ENCODE measurements at places on chromosomes 7 and 10.

GRCh38 chr10:51109801-51110533 is 35.7 kb downstream of the PRKG1 start:
- no peak for DNase-seq

GRCh38 chr10:46310851-46311250 is 24.1 kb downstream of the ANTXRL start:
- no peak for DNase-seq

- no peak for DNase-seq
Observed at GRCh38 chr10:96370584-96371157, 11.9 kb upstream of the OPALIN start.

DNA sequence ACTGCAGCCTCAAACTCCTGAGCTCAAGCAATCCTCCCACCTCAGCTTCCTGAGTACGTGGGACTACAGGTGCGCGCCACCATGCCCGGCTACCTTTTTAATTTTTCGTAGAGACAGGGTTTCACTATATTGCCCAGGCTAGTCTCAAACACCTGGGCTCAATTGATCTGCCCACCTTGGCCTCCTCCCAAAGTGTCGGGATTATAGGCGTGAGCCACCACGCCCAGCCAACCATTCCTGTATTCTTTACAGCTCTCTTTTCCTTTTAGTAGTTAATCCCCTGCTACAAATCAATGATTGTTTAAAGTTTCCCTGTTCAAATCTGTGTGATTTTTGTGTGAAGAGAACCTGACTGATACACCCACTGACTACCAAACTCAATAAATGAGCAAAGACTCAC is 75.4 kb upstream of the SVIL start:
- no peak for DNase-seq

DNA sequence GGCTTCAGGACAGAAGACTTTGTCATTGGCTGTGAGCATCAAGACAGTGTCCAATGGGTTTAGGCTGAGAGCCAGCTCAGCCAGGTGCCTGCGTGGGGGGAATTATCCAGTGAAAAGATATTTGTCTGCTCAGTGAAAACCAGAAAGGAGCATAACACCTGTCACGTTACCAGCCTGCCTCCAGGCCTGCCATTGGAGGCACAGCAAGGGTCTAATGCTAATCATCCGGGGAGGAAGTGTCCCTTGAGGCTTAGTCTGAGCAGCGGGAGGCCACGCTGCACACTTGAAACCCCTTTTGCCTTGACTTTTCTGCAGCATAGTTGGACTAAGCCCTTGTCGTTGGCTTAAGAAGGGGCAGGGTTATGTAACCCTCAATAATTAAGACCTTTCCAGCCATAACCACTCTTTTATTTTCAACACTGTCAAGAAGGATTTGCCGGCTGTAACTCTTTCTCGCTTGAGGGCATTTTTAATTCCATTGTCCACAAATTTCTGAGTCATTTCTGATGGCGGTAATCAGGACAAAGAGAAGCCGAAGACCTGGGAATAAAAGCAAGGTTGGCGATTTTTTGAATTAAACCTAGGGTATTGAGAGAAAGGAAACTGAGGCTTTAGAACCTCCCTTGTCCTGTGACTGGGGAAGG is 639.6 kb upstream of the FOXK1 start:
- no peak for DNase-seq

DNA sequence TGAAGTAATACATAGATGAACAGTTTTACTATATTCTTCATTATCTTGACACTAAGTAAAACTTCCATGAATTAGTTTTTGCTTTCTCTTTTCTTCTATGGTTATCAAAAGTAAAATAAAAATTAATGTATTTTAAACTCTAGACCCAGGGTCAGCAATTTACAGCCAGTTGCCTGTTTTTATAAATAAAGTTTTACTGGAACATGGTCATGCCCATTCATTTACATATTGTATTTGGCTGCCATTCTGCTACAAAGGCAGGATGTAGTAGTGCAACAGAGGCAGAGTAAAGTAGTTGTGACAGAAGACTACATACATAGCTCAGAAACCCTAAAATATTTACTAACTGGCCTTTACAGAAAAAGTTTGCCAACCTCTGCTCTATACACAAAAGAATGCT is 98.8 kb downstream of the CNOT4 start:
- no peak for DNase-seq

DNA sequence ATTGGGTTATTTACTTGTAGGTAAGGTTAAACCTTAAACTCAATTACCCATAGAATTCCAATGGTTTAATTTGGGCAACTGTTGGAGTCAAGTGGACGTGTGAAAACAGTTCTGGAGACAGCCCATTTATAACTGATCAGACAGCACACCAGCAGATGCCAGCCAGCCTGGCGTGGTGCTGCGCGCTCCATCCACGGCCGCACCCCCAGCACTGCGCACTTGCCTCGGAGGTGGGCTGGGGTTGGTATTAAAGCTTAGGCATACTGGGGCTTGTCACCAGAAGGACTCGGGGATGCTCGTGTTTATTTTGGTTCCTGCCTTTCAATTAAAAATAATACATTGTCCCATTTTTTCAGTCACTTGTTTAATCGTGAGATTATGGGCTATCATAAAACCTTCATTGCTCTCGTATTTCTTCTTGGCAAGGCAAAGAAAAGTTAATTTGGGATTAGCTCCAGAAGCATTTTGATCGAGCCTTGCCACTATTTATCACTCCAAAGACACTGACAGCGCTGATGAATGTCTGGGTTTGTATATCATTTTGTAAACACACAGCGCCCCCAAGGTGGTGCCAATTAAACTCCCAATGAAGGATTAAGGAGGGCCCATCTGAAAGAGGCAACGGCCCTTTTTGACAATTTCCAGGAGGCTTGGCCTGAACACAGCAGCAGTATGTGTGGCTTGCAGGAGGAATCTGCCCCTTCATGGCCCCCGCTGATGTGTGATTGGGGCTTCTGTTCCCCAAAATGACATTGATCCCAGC is 204.5 kb upstream of the CXCL12 start:
- no peak for DNase-seq

- no peak for DNase-seq
Observed at GRCh38 chr10:44860811-44861736, 50.1 kb upstream of the TMEM72 start.

DNA sequence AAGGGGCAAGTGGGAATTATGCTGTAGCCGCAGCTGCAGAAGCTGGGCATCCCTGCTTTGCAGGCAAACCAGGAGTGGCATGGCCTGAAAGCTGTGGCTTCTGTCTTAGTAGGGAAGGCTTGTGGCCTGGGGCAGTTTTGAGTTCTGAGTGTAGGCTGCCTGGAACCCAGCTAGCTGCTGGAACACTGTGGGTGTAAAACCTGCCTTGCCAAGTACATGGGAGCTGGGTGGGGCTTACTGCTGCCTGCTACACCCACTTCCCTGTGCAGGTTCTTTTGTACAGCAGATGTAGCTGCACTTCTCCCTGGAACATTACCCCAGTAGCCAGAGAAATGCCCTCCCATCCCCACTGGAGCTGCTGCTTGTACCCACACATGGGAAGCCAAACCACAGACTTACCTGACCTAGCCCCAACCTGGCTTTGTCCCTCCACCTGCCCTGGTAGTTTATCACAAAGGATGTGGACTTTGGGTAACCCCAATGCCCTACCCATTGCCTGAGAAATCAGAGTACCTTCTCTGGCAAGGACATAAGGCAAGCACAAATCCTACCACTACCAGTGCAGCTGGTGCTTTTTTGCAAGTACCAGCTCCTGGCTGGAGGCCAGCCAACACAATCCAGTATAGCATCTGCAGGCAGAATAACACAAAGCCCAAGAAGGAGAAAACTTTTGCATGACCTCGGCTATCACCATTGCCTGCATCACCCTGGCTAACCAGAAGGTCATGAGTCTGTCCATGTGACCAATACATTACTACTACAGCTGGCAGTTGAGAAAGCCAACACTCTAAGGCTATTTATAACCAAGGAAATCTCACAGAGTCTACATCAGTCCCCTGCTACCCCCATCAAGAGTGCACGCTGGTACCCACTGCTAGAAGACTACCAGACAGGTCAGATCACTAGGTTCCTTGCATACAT is 26.5 kb upstream of the PPP1R3A start:
- DNase-seq, result no peak

GRCh38 chr7:81234896-81235295 is 316.0 kb upstream of the SEMA3C start:
- no peak for DNase-seq

DNA sequence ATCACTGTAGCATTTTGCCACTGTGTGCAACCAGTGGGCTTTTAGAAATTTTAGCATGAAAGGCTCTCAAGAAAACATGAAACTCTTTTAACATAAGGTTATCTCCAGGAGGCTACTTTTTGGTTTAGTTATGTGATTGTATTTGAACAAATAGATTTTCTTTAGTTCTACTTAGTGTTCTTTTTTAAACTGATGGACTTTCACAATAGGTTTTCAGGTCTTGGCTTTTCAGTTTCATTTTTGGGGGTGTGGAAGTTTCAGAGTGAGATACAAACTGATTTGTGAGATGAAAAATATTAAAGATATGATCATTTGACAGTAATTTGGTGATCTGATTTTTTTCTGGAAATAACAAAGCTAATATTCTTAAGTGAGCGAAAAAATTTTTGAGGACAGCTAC is 344.1 kb downstream of the PHF14 start:
- no peak for DNase-seq

DNA sequence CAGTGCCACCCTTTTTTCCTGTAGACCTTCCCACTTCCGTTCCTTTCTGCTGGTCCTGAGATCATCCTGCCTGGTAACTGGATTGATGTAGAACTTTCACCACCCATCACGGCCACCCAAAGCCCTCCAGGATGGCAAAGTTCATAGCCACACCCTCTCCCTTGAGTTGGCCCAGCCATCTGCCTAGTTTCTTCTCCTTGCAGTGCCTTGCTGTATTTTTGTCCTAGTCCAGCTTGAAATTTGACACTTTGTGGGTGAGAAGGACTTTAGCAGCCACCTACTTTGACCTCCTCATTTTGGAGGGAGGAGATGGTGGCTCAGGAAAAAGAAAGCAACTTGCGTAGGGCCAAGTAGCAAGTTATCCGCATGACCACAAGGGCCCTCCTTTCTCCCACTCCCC is 140.7 kb downstream of the BUB3 start:
- no peak for DNase-seq

DNA sequence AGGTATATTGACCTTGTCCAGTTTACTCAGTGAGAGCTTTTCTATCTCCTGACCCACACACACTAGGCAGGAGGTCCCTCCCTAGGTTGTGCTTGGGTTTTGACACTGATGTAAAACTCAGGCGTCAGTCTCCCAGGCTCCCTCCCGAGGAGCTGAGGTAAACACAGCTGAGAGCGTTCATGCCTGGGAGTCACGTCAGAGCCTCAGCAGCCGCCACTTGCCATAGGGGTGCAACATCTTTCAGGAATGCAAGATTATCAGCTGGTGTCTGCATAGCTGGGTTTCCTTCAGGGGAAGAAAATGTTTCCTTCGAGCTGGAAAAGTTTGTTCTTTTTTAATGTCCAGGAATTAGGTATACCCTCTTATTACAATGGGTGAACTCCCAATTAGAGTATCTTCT is 70.6 kb downstream of the FGFR2 start:
- no peak for DNase-seq

DNA sequence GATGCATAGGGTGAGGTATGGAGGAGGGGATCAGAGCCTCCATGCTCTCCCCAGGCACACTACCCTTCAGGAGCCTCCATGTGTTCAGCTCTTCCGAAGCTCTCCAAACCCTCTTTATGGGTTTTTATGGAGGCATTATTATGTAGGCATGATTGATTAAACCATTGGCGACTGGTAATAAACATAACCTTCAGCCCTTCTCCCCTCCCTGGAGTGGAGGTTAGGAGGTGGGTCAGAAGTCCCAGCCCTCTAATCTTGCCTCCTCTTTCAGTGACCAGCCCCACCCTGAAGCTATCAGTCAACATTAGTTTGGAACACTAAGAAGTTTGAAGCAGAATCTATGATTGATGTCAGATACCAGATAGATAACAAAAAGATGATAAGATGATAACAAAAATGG is 23.3 kb downstream of the CAPZA2 start:
- no peak for DNase-seq

GRCh38 chr10:102626026-102626685 is 18.1 kb upstream of the TRIM8 start:
- DNase-seq, result no peak

- DNase-seq, result no peak
Observed at GRCh38 chr10:68176797-68177196, 55.1 kb downstream of the ATOH7 start.

GRCh38 chr10:30169342-30169741 is 110.0 kb upstream of the JCAD start:
- no peak for DNase-seq

GRCh38 chr7:21960922-21961321 is 15.2 kb upstream of the CDCA7L start:
- DNase-seq, result no peak
